ENCODE measurements at places on chromosomes 11 and 22. TPM values are rescaled to one million over a fixed set of nuclear protein-coding genes. Genes with fewer than 3 reads are reported as not detected.
A peak's percentile ranks its signal among the peaks of the same experiment; 100 is the strongest.

Gene OR52L1
- polyA plus RNA-seq = not detected

GRCh38 chr11:29135504-29135903, 881.3 kb downstream of the KCNA4 start:
- DNase-seq = no peak

DNA sequence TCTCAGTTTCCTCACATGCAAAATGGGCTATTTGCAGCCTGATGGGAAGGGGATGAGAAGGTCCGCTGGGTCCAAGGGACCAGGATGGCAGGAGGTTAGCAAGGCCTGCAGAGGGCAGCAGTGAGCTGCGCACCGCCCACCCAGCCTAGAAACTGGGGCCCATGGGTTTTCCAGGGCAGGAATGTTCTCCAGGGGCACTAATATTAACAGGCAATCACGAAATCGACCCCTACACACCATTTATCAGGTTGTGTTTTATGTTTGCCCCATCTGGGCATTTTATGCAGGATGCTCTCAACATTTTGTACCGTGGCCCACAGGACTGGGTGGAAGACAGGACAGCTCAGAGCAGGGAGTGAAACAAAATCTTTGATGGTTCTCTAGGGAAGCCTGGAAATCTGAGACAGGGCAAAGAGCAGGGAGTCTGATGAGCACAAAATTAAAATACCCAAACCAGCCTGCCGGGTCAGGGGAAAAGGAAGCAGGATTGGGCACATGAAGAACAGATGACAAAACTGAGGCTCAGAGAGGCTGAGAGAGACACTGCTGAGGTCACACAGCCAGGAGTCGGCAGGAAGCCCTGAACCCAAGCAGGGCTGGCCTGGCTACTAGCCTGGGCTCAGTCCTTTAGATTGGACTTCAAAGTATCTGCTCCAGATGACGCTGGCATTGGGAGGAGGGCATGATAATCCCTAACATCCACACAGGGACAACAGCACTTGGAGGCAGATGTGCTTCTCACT, 1.6 kb upstream of the BCR start:
- peak; percentile 60 for DNase-seq

Gene SLC25A18
- polyA plus RNA-seq = 6.9 TPM

- DNase-seq = no peak
Measured at GRCh38 chr11:12409621-12410005, 32.2 kb downstream of the PARVA start.

- DNase-seq = no peak
Measured at GRCh38 chr11:113568566-113568965, 93.4 kb upstream of the DRD2 start.

DNA sequence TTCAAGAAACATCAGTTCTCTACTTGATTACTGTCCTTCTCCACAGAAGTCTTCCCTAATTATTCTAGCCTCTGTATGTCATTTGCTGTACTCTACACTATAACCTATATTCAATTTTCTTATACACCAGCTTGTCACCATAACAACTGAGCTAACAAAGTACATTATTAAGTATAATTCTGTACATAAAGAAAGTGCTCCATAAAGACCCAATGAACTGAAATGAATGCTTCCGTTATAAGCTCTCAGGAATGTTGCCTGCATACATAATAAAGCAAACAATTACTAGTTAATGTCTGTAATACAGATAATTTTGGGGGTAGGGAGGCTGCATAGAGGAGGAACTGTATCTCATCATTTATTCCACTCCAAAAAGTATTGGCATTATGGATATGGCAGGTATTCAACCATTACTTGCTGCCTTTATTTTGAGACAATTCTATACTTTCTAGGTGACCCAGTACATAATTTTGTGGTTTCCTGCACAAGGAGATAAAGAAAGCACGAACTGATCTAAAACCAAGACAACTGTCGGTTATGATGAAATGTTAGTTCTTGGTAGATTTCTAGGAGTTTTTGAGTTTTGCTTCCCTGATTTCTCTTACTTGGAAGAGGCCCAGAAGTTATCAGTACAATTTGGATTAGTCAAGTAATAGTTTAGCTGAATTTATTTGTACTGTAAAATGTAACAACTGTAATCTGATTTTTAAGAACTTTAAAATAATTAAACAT, 202.5 kb downstream of the SBF2 start:
- DNase-seq = no peak

Measured in psoas muscle (tissue), 8 donors.